ENCODE measurements at places on chromosomes 2 and 18.
A peak's percentile ranks its signal among the peaks of the same experiment; 100 is the strongest.

- no peaks in the 10 kb centered on the region for H3K4me1 ChIP-seq
- DNase-seq = no peak
- peaks cover 5% of the 10 kb centered on the region for H3K36me3 ChIP-seq
- peaks cover 5% of the 10 kb centered on the region for H3K27me3 ChIP-seq
- no peak overlapping the region for H3K27ac ChIP-seq
- no peak overlapping the region for H3K4me3 ChIP-seq
These were observed 51.7 kb upstream of the ATP5MC3 start for GRCh38 chr2:175233135-175233719.

- H3K4me3 ChIP-seq = no peak overlapping the region
- peak; percentile 39 for DNase-seq
- H3K36me3 ChIP-seq = no peaks in the 10 kb centered on the region
- H3K27me3 ChIP-seq = peaks cover 25% of the 10 kb centered on the region
These were observed 183.4 kb downstream of the MYO3B start for GRCh38 chr2:170361090-170361936.

DNA sequence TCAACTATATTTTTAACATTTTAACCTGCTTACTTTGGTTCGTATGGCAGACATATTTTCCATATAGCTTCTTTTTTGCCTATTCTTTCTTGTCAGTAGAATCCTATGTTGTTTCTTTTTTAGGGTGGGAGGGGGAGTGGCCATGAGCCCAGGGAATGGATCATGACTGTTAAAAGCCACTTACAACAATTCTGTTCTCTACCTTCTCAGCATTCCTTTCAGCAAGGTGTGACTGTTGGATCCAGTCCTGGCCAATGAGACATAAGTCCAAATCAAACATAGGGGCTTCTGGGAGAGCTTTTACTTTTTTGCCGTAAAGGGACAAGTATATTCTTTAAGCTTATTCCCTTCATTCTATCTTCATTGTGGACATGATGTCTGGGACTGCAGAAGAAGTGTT is 25.0 kb upstream of the DNAH6 start:
- no peak overlapping the region for H3K4me3 ChIP-seq
- H3K36me3 ChIP-seq = peaks cover 1% of the 10 kb centered on the region
- no peak overlapping the region for H3K27ac ChIP-seq
- H3K27me3 ChIP-seq = no peaks in the 10 kb centered on the region
- H3K4me1 ChIP-seq = peaks cover 8% of the 10 kb centered on the region

DNA sequence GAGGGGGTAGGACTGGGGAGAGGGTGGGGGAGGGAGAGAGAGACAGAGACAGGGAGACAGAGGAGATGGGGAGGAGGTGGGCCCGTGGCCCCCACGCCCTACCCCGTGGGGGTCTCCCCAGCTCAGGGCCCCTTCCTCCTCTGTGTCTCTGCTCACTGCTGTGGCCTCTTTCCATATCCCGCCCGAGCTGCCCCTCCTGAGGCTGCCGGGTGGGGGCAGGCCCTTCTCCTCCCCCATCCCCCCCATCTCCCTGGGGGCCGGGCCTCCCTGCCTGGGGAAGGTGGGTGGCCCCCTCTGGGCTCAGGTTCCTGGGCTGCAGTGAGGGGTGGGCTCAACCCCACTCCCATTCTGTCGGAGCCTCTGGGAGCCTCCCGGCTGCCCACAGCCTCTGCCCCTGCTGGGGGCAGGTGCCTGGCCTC is 332 bp upstream of the PDCD1 start:
- no peaks in the 10 kb centered on the region for H3K36me3 ChIP-seq
- H3K27ac ChIP-seq = no peak overlapping the region
- DNase-seq = no peak
- H3K4me3 ChIP-seq = peak overlapping the region; percentile 93

DNA sequence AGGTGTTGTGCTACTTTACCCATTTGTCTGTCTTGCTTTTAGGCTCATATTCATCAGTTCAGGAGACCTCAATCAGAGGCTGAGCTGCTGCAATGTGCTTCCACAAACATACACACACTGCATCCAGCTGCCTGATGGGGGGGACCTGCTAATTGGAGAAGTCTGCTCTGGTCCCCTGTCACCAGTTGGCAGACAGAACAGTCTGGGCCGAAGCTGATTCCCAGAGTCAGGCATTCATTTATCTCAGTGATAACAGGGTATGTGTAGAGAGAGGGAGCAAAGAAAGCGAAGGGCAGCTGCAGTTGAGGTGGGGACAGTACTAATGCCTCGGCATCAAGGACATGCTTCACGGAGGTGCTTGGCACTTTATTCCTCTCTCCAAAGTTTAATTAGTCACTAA is 584.3 kb upstream of the PIK3C3 start:
- H3K36me3 ChIP-seq = no peaks in the 10 kb centered on the region
- no peaks in the 10 kb centered on the region for H3K4me1 ChIP-seq
- H3K27ac ChIP-seq = no peak overlapping the region
- no peaks in the 10 kb centered on the region for H3K27me3 ChIP-seq
- H3K4me3 ChIP-seq = no peak overlapping the region

- H3K27me3 ChIP-seq = no peaks in the 10 kb centered on the region
- no peak for DNase-seq
- H3K36me3 ChIP-seq = no peaks in the 10 kb centered on the region
- H3K4me1 ChIP-seq = no peaks in the 10 kb centered on the region
These were observed 119.2 kb downstream of the PAX3 start for GRCh38 chr2:222179592-222179991.

GRCh38 chr2:52342458-52342857 is 1310.5 kb upstream of the NRXN1 start:
- H3K27ac ChIP-seq = no peak overlapping the region
- no peak for DNase-seq
- no peaks in the 10 kb centered on the region for H3K27me3 ChIP-seq
- no peaks in the 10 kb centered on the region for H3K4me1 ChIP-seq
- H3K4me3 ChIP-seq = no peak overlapping the region

DNA sequence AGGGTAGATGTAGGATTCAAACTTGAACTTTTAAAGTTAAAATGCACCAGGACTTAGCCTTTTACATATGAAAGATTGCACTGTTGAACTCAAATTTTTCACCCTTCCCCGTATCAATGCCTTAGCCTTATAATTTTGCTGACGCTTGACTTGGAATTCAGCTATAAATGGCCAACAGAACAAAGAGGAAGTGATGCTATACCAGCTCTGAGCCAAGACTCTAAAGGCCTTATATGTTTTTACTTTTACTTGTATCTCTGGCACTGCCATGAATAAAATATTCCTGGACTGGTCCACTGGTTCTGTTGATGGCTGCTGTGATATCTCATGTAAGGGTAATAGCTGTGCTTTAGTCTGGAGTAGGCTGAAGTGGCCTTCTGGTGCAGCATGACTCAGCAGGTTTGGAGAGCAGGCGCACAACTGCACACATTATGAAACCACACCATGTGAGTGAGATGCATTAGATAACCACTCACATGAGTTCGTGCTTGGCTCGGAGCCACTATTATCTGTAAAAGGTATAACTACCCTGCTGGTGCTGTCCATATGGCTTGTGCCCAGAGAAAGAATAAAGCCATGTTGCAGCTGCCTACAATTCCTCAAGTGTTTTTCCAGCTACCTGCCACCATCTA is 8.4 kb upstream of the IER3IP1 start:
- H3K4me3 ChIP-seq = no peak overlapping the region
- peaks cover 7% of the 10 kb centered on the region for H3K27me3 ChIP-seq
- no peaks in the 10 kb centered on the region for H3K4me1 ChIP-seq
- H3K36me3 ChIP-seq = no peaks in the 10 kb centered on the region
- peak; percentile 15 for DNase-seq

Measured in naive thymus-derived CD8-positive, alpha-beta T cell (primary cell).